Upper lobe of left lung (tissue), 6 donors: ENCODE measurements at places on chromosomes 11 and 22. TPM values are rescaled to one million over a fixed set of nuclear protein-coding genes. Genes with fewer than 3 reads are reported as not detected.

DNA sequence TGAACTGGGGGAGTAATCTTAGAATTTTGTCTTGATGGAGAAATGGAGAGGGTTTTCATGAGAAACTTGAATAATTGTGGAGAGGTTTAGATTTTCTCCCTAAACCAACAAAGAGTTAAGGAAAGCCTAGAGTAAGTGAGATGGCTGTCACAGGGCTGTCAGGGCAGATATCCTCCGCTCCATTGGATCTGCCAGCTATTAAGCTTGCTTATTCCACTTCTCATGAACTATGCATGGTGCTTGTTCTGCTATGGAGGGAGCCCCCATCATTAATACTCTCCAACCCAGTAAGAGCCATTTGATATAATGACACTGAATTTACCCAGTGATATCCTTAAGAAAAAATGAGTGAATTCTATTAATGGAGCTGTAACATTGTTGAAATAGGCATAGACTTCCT is 342.8 kb upstream of the MTNR1B start:
- H3K27ac ChIP-seq, result no peak overlapping the region
- DNase-seq, result no peak
- H3K27me3 ChIP-seq, result no peaks in the 10 kb centered on the region
- H3K36me3 ChIP-seq, result no peaks in the 10 kb centered on the region
- no peaks in the 10 kb centered on the region for H3K4me1 ChIP-seq
- H3K4me3 ChIP-seq, result no peak overlapping the region

RPS3 gene
- 2,141 TPM for total RNA-seq

SHANK3 gene
- 17.7 TPM for total RNA-seq

DNA sequence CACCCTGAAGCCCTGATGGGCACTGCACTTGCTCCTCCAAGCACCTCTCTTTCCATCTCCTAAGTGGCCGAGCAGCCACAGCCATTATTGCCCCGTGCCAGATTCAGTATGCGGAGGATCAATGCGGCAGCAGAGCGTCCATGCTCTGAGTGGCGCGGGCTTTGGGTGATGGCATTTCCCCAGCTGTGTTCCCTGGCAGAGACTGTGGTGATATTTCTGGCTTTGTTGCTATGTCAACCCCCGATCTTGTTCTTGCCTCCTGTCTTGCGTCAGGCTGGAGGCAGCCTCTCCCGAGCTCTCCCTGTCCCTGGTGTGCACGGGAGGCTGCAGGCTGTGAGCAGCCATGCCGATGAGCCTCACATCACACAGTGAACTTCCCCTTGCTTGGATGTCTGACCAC is 1018.6 kb downstream of the TBC1D22A start:
- H3K27ac ChIP-seq, result no peak overlapping the region
- no peak for DNase-seq
- no peaks in the 10 kb centered on the region for H3K27me3 ChIP-seq
- no peak overlapping the region for H3K4me3 ChIP-seq
- H3K4me1 ChIP-seq, result no peaks in the 10 kb centered on the region

GRCh38 chr11:2214527-2215229 is 43.1 kb upstream of the TH start:
- no peak overlapping the region for H3K27ac ChIP-seq
- no peaks in the 10 kb centered on the region for H3K27me3 ChIP-seq
- peak; percentile 15 for DNase-seq
- H3K36me3 ChIP-seq, result no peaks in the 10 kb centered on the region
- H3K4me3 ChIP-seq, result no peak overlapping the region

DNA sequence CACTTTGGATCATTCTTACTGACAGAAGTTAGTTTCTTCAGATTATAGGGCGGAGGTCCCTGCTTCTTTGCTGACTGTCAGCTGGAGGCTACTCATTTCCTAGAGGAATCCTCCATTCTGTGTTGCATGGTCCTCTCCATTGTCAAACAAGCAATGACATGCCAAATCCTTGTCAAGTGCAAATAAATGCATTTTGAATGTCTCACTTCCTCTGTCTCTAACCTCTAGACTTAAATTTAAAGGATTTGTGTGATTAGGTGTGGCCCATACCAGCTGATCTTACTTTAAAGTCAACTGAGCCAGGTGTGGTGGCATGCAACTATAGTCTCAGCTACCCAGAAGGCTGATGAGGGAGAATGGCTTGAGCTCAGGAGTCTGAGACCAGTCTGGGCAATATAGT is 458.4 kb upstream of the CCDC179 start:
- DNase-seq, result no peak
- no peaks in the 10 kb centered on the region for H3K27me3 ChIP-seq
- H3K36me3 ChIP-seq, result no peaks in the 10 kb centered on the region
- H3K4me3 ChIP-seq, result no peak overlapping the region
- H3K27ac ChIP-seq, result no peak overlapping the region

OVCH2 gene
- 5.7 TPM for total RNA-seq

DNA sequence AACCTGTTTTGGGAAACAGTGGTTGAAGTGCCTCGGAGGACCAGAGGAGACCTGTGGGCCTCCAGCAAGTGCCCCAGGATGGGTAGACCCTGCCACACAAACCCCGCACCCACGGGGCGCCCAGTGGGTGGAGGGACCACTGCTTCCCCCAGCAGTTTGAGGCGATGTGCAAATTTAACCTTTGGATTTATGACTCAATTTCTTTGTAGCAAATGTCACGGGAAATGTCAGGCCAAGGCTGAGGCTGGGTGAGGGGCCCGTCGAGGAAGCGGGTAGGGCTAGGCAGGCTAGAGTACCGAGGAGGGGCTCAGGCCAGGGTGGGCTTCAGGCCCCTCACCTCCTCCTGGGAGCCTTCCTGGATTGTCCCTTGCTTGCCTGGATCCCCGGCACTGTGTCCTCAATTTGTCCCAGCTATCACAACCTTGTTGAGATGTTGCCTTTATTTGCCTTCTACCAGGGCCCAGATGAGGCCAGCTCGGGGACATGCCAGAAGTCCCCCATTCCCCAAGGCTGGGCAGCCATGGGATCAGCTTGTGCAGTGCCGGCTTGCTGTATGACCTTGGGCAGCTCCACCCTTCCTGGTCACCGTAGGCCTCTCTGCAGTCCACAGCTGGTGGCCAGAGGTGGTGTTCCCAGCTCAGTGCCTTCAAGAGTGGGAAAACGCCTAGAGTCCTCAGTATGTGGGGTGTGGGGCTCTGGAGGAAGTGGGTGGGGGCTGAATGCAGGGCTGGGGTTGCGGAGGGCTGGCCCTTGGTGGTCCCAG is 39.5 kb upstream of the PRODH start:
- H3K27ac ChIP-seq, result no peak overlapping the region
- no peaks in the 10 kb centered on the region for H3K36me3 ChIP-seq
- DNase-seq, result no peak
- no peak overlapping the region for H3K4me3 ChIP-seq

GRCh38 chr11:86885311-86885710 is 69.9 kb downstream of the FZD4 start:
- no peaks in the 10 kb centered on the region for H3K27me3 ChIP-seq
- DNase-seq, result no peak
- H3K27ac ChIP-seq, result no peak overlapping the region
- no peaks in the 10 kb centered on the region for H3K36me3 ChIP-seq
- H3K4me1 ChIP-seq, result no peaks in the 10 kb centered on the region
- no peak overlapping the region for H3K4me3 ChIP-seq

GRCh38 chr22:44396727-44397722 is 84.3 kb upstream of the SHISAL1 start:
- no peaks in the 10 kb centered on the region for H3K4me1 ChIP-seq
- H3K36me3 ChIP-seq, result no peaks in the 10 kb centered on the region
- no peaks in the 10 kb centered on the region for H3K27me3 ChIP-seq
- H3K4me3 ChIP-seq, result no peak overlapping the region
- peak; percentile 15 for DNase-seq
- no peak overlapping the region for H3K27ac ChIP-seq

GRCh38 chr11:59872076-59872475 is 5.8 kb upstream of the TCN1 start:
- DNase-seq, result no peak
- H3K36me3 ChIP-seq, result no peaks in the 10 kb centered on the region
- no peaks in the 10 kb centered on the region for H3K4me1 ChIP-seq

C11orf65 gene
- total RNA-seq, result 2.1 TPM

- peak; percentile 21 for DNase-seq
Measured at GRCh38 chr11:13012056-13012661, 3.0 kb downstream of the RASSF10 start.

DNA sequence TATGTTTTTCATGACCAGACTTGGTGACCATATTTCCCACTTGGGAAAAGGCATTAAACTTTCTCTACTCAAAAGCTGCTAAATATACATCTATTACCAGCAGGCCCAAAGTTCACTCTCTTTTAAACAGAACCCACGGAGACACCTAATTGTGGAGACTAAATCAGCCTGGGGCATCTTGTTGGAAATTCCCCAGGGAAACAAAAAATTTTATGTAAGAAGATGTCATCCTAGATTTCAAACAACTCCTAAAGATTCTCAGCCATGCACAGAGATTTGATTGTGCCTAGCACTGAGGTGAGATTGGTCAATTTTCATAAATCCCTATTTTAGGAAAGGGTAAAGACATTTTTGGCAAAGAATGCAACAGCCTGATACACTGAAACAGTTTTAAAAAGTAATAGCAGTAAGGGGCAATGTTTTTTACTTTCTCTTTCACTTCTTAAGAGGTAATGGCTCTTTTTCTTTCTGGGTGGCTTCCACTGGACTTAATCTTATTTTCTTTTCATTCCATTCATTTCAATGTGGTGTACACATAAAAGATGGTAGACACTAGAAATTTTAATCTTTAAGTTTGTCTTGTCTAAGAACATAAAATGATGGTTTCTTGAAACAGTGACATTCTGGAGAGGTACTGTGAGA is 9.6 kb downstream of the OR52N2 start:
- H3K27ac ChIP-seq, result no peak overlapping the region
- no peaks in the 10 kb centered on the region for H3K4me1 ChIP-seq
- no peaks in the 10 kb centered on the region for H3K36me3 ChIP-seq

- H3K36me3 ChIP-seq, result no peaks in the 10 kb centered on the region
- peak overlapping the region; percentile 92 for H3K27ac ChIP-seq
- no peaks in the 10 kb centered on the region for H3K27me3 ChIP-seq
- no peak overlapping the region for H3K4me3 ChIP-seq
Measured at GRCh38 chr22:19943082-19944026, 1.7 kb upstream of the TXNRD2 start.

DNA sequence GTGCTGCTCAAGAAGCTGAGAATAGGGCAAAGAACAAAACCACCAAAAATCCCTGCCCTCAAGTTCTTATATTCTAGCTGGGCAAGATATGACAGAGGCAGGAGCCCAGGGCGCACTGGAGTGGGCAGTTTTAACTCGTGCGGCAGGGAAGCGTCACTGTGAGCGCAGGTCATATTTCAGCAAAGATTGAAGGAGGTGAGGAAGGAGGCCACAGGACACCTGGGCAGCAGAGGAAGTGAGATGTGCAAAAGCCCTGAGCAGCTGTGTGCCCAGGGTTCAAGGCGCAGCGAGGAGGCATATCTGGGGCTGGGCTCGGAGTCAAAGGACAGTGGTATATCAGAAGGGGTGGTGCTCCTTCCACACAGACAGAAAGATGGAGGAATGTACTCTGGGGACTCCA is 13.5 kb downstream of the KCNC1 start:
- H3K4me1 ChIP-seq, result no peaks in the 10 kb centered on the region
- no peaks in the 10 kb centered on the region for H3K27me3 ChIP-seq
- no peak overlapping the region for H3K27ac ChIP-seq
- H3K36me3 ChIP-seq, result no peaks in the 10 kb centered on the region
- H3K4me3 ChIP-seq, result no peak overlapping the region

DNA sequence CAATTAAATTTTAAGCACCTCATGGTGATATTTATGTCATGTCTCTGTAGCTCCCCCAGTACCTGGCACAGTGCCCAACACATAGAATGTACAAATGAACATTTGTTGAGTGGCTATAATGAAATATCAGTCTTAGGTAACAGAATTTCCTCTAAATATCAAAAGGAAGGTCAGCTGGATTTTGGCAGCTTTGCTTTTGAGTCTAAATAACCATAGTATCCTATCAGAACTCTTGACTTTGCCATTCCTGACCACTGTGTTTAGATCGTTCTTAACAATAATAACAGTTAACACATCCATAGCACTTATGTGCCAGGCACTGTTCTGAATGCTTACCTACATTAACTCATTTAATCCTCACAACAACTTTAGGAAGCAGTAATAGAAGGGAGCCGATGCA is 26.6 kb downstream of the TMEM123 start:
- peaks cover 15% of the 10 kb centered on the region for H3K4me1 ChIP-seq
- DNase-seq, result no peak
- no peaks in the 10 kb centered on the region for H3K36me3 ChIP-seq
- H3K27me3 ChIP-seq, result no peaks in the 10 kb centered on the region
- no peak overlapping the region for H3K4me3 ChIP-seq

GCAT gene
- 16.7 TPM for total RNA-seq
